ENCODE measurements at places on chromosomes 3 and 15.

DNA sequence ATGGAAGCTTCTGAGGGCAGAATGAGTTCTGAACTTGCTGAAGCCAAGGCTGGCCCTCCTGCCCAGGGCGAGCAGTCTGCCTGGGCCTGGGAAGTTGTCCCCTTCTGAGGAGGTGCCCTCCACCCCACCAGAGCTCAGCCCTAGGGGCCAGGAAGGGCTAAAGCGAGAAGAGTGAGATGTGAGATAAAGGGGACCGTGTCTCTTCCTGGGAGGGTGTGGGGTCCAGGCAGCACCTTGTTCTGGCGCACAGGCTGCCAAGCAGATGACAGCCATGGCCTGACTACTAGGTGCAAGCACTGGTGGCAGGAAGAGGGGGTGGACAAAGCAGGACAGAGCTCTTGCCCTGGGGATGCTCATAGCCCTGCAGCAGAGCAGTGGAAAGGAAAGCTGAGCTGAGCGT, 3.7 kb downstream of the PAK6 start:
- DNase-seq: no peak

DNA sequence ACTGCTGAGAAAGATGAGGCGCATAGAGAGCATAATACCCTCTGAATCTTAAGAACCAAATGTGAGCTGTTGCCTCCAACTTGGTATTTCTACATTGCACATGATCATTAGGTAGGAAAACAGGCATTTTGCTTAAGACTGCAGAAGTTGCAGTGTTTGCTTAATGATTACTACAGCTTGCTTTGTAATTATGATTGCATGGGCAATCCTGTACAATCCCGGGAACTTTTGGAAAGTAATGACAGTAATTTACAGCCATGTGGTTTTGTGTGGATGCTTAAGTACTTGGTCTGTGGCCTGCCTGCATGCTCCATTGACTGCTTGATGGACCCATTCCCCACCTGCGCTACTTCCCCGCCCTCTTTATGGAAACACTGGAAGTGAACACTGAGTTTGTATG, 301.1 kb downstream of the DIPK2A start:
- no peak for DNase-seq

DNA sequence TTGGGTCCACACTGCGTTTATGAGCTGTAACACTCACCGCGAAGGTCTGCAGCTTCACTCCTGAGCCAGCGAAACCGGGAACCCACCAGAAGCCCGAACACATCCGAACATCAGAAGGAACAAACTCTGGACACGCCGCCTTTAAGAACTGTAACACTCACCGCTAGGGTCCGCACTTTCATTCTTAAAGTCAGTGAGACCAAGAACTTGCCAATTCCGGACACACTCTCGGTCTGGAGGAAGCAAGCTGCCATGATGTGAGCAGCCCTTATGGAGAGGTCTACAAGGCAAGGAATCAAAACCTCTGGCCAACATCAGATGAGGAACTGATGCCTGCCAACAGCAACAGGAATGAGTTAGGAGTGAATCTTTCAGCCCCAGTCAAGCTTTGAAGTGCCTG, 62.9 kb downstream of the SLC28A2 start:
- no peak for DNase-seq

DNA sequence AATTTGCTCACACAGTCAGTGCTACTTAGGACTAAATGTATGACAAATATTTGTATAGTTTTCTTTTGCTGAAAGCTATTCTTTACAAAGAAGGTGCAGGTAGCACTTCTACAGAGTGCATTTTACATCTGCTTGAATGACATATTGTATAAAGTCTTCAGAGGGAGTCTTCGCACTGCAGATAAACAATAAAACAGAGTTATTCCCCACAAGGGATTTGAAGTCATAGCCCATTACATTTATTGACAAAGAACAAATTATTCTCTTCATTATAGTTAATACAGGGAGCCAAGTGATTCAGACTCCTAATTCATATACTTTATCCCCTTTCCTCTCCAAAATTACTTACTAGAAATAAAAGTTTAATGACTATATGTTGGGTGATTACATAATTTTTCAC, 529.7 kb downstream of the EDEM1 start:
- DNase-seq: no peak

- DNase-seq: no peak
These were observed 125.6 kb downstream of the CD47 start for GRCh38 chr3:107965136-107965655.

- no peak for DNase-seq
These were observed 322.6 kb downstream of the THSD4 start for GRCh38 chr15:71437919-71438318.

DNA sequence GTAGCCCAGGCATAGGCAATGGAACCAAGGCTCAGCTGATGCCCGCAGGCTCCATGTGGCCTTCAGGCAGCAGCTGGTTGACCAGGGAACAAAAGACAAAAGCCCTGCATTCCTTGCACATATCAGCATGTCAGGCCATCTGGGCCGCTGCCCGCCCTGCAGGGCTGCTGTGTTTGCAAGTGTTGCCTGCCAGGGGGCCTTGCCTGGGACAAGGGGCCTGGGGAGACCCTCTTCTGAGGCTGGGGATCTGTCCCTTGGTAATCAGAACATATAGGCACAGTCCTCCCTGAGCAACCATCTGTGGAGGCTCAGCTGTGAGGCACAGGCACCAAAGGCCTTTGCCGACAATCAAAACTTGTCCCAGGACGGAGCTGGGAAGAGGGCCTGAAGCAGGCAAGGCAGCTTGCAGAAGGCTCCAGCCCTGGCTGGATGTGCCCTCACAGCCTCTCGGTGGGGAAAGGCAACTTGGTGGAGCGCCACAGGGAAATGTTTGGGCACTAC, 138.2 kb downstream of the TPRA1 start:
- DNase-seq: no peak

DNA sequence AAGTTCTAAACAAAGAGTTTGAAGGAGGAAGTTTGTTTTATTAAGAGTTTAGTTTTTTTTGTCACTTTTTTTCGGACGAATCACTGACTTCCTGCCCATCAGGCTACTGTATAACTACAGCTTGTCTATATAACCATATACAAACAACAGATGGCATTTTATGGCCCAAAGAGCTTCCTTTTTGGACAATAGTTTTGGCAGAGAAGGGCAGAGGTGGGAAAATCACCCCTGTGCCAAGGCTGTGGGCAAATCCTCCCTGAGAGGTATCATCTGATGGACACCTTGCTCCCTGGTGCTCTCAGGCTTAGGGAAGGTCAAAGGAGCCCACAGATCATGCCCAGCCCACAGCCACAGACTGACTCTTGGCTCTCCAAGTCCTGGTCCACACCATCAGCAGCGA, 113.4 kb downstream of the OXNAD1 start:
- no peak for DNase-seq

- no peak for DNase-seq
These were observed 19.3 kb upstream of the RAB6B start for GRCh38 chr3:133914839-133915600.

DNA sequence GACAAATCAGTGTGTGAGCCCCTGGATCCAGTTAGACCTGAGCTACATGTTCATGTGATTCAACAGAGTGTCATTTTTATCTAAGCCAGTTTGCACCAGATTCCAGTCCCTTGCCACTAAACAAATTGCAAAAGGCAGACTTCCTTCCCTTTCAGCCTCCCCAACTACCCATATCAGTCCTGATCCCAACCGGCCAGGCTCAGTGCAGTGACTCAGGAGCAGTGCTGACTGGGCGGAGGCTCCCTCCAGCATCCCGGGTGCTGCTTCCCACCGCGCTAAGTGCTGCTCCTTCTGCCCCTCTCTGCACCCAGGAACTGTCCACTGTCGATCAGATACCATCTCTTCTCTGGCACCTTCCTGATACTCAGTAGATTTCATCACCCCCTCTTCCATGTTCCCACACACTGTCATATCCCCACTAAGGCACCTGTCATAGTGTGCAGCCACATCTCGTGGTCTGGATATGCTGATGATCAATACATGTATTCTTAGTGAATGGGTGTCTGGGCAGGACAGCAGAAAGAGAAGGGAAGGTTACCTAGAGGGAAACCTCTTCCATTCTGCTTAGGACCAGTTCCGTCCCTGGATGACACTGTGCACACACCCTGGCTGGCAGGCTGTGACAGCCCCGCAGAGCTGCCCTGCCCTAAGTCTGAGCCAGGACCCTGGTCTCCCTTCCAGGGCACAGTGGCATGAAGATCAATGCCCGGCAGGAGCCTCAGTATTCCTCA, 108.8 kb upstream of the RAD18 start:
- DNase-seq: peak; percentile 4

DNA sequence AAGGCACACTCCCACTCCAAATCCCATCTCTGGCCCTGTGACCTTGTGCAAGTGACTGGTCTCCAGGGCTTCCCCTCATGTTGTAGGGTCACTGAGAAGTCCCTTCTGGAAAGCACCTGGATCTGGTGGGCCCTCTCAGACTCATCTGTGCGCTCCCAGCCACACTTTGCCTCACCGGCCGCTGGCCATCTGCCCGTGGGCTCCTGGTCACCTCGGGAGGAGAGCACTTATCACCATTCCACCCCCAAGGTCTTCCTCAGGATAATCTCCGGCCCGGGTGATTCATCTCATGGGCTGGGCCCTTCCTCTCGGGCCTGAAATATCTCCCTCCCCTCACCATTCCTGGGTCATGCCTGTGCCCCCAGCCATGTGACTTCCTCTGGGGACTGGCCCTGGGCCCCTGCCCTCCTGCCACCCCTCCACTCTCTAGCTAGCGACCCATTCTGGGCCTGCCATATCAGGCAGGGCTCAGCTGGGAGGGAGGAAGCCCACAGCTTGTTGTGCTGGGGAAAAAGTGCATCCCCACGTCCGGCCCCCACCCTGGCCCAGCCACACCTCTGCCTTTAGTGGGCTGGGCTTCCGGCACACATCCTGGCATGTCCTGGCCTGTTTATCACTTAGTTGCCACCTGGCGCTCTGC, 10.6 kb upstream of the WNT7A start:
- no peak for DNase-seq

- peak; percentile 65 for DNase-seq
These were observed 2.1 kb downstream of the CYB561D2 start for GRCh38 chr3:50352781-50353180.

DNA sequence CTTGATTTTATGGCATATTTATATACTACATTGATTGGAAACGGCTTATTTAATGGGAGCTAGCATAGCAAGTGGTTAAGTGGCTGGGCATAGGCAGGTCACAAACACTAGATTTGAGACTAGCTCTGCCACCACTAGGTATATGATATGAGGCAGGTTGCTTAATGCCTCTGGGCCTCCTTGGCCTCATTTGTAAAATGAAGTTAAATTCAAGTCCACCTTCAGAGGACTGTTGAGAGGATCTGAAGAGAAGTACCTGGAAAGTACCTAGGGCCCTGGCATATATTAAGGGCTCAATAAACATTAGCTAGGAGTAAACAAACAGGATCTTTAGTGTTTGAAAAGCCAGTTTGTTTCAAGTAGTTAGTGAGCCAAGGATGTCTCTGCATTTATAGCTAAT, 166.4 kb upstream of the FEZF2 start:
- DNase-seq: no peak

- DNase-seq: no peak
These were observed 163.4 kb upstream of the AGTR1 start for GRCh38 chr3:148534089-148534988.

DNA sequence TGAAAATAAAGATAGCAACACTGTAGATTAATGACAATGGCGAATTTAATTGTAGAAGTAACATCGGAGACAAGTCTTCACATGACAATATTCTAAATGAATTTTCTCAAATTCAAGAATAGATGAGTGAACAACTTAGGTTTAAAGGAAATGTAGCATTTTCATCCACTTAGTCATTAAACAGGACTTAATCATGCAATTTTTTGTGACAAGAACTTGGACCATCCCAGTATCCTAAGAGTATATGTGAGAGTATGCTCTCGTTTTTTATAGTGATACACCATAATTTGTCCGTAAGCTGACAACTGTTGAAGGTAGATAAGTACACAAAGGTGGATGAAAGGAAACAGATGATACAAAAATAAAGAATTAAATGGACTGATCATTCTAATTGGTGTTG, 81.5 kb downstream of the DLG1 start:
- no peak for DNase-seq

- no peak for DNase-seq
These were observed 48.5 kb upstream of the CCDC174 start for GRCh38 chr3:14602804-14603644.

GRCh38 chr15:77083381-77084160, 12.7 kb upstream of the TSPAN3 start:
- DNase-seq: no peak

DNA sequence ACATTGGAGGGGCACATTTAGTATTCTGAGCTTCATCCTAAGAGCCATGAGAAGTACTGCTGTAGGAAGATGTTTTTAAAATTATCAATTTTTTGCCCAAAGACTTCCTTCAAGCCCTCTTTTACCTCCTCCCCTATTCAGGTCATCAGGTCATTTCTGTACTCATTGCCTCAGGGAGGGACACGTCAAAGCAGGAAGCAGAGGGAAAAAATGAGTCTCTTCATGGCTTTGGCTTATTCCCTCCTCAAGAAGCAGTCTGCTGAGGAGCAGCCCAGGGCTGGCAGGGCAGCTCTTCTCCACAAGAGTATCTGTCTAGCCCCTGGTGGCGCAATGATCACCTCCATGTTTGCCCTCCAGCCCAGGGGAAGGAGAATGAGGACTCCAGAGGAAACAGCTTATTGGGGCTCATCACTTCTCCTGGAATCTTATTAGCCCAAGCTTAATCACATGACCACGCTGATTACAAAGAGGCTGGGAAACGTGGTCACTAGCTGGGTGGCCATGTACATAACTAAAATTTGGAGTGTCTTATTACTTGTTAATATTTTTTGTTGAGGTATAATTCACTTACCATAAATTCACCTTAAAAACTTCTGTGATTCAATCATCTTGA, 44.2 kb upstream of the GATA2 start:
- DNase-seq: no peak

DNA sequence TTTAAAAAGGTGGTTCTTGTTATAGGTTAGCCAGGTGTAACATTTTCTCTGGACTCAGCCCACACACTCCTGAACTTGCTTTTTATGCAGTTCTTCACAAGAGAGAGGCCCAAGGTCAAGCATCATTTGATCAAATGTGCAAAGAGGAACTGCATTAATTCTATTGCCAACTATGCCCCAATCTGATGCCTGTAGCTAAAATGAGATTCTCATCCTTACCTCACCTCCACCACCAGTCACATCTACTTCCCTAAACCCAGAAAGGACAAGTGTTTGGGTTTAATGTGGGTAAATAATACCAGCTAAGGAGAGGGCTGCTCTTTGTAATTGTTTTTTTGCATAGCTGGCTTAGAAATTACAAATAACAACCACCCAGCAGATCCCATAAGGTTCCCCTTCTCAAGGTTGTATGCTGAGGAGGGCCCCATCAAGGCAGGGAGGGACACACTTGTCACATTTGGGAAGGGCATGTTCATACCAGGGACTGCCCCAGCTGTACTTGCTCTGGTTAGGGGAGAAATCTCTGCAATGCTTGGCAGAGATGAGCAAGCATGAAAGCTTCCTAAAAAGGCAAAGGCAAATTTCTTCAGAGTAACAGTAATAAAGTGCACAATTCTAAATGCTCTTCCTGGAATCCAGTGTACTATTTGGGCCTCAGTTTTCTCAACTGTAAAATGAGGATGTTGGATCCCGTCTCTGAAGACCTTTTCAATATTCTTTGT, 76.2 kb downstream of the TGFBR2 start:
- DNase-seq: peak; percentile 41

Measured in AML-193 (cell line).